Kidney tubule cell (primary cell): ENCODE measurements at places on chromosomes 5 and 9.

DNA sequence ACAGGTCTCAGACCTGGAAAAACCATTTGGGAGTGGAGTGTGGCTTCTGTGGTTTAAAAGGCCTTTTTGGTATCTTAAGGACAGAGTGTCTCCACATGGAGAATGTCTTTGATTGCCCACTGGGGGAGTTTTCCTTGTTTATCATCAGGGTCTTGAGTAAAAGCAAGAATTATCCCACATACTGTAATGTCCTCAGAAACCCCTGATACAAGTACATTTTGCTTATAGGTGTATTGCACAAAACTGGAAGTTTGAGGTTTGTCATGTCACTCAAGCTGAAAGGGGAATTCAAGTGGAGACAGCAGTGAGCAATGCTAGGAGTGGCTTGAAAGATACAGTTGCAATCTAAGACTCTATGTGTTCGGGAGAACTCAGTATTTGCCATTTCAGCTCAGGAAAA is 62.7 kb upstream of the GRAMD2B start:
- DNase-seq: peak; percentile 48

DNA sequence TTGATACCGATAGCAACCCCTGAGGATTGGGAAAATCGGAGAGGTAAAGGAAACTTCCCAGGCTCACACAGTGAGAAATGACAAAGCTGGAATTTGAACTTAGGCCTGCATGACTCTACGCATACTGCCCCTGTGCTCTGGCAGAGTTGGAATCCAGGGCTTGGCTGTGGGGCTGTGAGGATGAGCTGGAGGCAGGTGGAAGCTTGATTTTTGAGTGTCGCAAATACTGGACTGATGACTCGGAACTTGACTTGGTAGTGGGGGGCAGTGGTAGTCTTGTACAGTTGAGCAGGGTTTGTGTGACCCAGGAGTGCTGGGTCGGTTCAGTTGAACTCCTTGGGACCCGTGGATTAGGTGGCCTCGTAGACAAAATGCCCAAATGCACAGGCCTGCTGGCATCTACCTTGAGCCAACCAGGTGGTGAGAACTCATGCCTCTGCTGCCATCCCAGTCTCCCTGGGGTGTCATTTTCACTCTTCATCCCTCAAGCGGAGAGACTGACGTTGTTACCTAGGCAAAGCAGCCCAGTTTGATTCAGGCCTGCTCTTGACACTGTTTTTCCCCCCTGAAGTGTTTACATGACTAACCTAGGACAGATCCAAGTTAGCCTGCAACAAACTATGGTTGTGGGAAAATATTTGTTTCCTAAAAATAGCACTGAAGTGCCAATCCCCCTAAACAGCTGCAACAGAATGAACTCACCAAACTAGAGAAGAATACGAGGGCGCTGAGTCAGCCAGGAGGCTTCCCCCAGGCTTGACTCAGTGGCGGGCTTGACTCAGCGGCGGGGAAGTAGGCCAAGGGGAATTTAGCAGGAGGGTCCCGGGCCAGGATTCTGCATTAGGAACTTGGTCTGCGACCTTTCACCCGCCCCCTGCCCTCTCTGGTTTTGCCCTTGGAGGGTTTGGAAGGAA is 45.7 kb upstream of the ORM1 start:
- peak; percentile 67 for DNase-seq

GRCh38 chr5:170135796-170136490 is 30.2 kb downstream of the FOXI1 start:
- no peak for DNase-seq

- no peak for DNase-seq
Observed at GRCh38 chr9:123318202-123318601, 37.8 kb upstream of the CRB2 start.

- DNase-seq: no peak
Observed at GRCh38 chr5:23840083-23840482, 332.7 kb downstream of the PRDM9 start.

DNA sequence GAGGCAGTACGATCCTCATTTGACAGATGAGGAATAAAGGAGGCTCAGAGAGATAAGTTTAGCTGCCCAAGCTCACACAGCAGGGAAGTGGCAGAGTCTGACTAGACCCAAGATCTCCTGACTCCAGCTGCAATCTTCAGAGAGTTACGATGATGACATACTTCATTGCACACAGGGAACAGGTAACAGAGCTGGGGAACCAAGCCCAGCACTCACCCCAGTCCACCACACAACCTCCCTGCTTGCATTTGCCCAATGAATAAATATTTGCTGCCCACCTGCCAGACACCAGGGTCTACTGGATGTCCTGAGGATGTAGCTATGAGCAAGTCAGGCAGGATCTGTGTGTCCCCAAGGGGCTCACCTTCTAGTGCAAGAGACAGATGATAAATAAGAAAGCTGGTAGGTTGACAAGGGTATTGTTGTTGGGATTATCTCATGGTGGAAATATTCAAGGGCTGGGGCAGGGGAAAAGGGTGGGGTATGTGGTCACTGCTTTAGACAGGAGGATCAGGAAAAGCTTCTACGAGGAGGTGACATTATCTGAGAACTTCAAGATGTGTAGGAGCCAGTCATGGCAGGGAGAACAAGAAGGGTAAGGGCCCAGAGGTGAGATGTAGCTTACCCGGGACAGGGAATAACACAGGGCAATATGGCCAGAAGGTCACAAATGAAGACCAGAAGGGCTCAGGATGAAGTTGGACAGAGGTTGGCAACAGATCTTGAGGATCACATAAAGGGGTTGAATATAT is 28.6 kb upstream of the CPEB4 start:
- peak; percentile 42 for DNase-seq
